ENCODE measurements at places on chromosomes 1 and 21. TPM values are rescaled to one million over a fixed set of nuclear protein-coding genes. Genes with fewer than 3 reads are reported as not detected.

- no peak overlapping the region for H3K4me3 ChIP-seq
- DNase-seq: no peak
- no peak overlapping the region for H3K27ac ChIP-seq
- H3K36me3 ChIP-seq: no peaks in the 10 kb centered on the region
- no peaks in the 10 kb centered on the region for H3K4me1 ChIP-seq
These were observed 10.8 kb downstream of the FYB2 start for GRCh38 chr1:56808410-56808809.

DNA sequence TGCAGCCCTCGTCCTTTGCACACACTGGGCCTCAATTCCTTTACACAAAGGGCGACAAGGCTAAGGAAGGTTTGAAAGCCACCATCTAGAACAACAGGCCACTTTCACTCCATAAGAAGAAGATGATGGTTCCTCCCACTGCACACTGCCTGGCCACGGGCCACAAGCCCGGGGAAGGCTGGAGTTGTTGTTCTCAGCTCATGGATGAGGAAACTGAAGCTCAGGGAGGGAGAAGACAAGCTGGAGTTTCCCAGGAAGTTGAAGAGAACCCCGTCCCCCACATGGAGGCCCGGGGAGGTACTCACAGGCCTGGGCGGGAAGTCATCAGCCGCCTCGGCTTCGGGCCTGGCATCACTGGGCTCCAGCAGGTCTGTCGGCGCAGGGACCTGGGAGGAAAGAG is 24.6 kb upstream of the DDOST start:
- DNase-seq: no peak
- H3K4me3 ChIP-seq: no peak overlapping the region
- H3K27ac ChIP-seq: no peak overlapping the region
- no peaks in the 10 kb centered on the region for H3K36me3 ChIP-seq
- H3K4me1 ChIP-seq: no peaks in the 10 kb centered on the region

GRCh38 chr1:25031966-25032667 is 102.0 kb upstream of the RUNX3 start:
- H3K36me3 ChIP-seq: no peaks in the 10 kb centered on the region
- H3K4me3 ChIP-seq: no peak overlapping the region
- H3K27me3 ChIP-seq: no peaks in the 10 kb centered on the region
- H3K27ac ChIP-seq: peak overlapping the region; percentile 79

The PLEKHN1 gene
- total RNA-seq: 2.2 TPM

- no peak overlapping the region for H3K4me3 ChIP-seq
- no peaks in the 10 kb centered on the region for H3K36me3 ChIP-seq
- H3K4me1 ChIP-seq: no peaks in the 10 kb centered on the region
These were observed 80.2 kb downstream of the NTMT2 start for GRCh38 chr1:170225781-170226530.

The F3 gene
- total RNA-seq: 0.44 TPM

The WNT3A gene
- total RNA-seq: not detected

- peaks cover 43% of the 10 kb centered on the region for H3K4me1 ChIP-seq
- DNase-seq: no peak
- H3K4me3 ChIP-seq: no peak overlapping the region
- no peaks in the 10 kb centered on the region for H3K27me3 ChIP-seq
- H3K36me3 ChIP-seq: no peaks in the 10 kb centered on the region
- H3K27ac ChIP-seq: no peak overlapping the region
These were observed 96.6 kb downstream of the WDR4 start for GRCh38 chr21:42782723-42783242.

DNA sequence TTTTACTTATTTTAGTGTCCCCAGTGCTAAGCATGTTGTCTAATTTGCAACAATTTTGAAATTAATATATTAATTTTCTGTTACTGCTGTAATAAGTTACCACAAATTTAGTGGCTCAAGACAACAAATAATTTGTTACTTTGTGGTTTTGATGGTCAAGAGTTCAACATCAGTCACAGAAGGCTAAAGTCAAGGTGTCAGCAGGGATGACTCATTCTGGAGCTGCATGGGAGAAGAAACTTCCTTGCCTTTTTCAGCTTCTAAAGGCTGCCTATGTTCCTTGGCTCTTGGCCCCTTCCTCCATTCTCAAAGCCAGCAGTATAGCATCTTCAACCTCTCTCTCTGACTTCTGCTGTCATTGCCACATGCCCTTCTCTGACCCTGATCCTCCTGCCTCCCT is 271.8 kb downstream of the HLX start:
- H3K4me3 ChIP-seq: no peak overlapping the region
- no peak overlapping the region for H3K27ac ChIP-seq
- no peaks in the 10 kb centered on the region for H3K27me3 ChIP-seq
- H3K4me1 ChIP-seq: no peaks in the 10 kb centered on the region
- H3K36me3 ChIP-seq: no peaks in the 10 kb centered on the region

- H3K27me3 ChIP-seq: no peaks in the 10 kb centered on the region
- no peak for DNase-seq
- no peaks in the 10 kb centered on the region for H3K36me3 ChIP-seq
- peaks cover 5% of the 10 kb centered on the region for H3K4me1 ChIP-seq
- H3K27ac ChIP-seq: no peak overlapping the region
- H3K4me3 ChIP-seq: no peak overlapping the region
These were observed 108.7 kb downstream of the RGL1 start for GRCh38 chr1:183913567-183913993.

DNA sequence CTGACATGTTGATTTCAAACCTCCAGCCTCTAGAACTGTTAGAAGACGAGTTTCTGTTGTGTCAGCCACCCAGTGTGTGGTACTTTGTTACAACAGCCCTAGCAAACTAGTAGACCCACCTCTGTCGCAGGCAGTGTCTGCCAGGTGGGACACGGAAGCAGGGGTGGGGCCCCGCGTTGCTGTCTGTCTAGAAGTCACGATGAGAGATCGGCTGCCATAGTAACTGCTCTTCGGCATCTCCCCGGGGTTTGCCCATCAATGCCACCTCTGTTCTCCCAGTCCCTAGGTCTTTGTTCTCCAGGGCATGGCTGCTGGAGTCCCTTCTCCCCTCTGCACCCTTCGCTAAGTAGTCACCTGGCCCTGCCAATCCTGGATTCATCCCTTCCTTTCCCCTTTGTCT is 15.2 kb upstream of the CLSTN1 start:
- no peak overlapping the region for H3K4me3 ChIP-seq
- H3K27me3 ChIP-seq: no peaks in the 10 kb centered on the region
- H3K27ac ChIP-seq: no peak overlapping the region
- DNase-seq: no peak

GRCh38 chr1:50103615-50104081 is 5.1 kb upstream of the ELAVL4 start:
- H3K4me1 ChIP-seq: no peaks in the 10 kb centered on the region
- H3K36me3 ChIP-seq: no peaks in the 10 kb centered on the region
- peaks cover 3% of the 10 kb centered on the region for H3K27me3 ChIP-seq
- no peak for DNase-seq
- H3K4me3 ChIP-seq: no peak overlapping the region

Measured in CD4-positive, alpha-beta memory T cell (primary cell).